ENCODE measurements at places on chromosomes 6 and 20. TPM values are rescaled to one million over a fixed set of nuclear protein-coding genes. Genes with fewer than 3 reads are reported as not detected.

GRCh38 chr20:1265226-1265915, 723 bp upstream of the SNPH start:
- no peak for DNase-seq

GRCh38 chr6:11428371-11428770, 109.2 kb upstream of the TMEM170B start:
- no peak for DNase-seq

DNA sequence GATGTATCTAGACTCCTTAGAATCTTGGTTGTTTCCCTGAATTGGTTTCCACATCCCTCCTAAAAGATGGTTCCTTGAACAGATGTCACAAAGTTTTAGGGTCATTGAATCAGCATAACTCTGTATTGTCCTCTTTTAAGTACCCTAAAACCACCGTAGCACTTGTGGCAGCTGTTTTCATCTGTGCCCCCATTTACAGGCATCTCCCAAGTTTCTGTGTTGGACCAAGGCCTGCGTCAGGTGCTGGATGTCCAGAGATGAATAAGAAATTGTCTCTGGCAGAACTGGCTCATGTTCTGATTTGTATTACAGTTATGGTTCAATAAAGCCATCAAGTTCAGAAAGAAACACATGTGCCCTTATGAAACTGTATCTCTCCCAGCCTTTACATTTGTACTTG, 48.3 kb downstream of the CTNNBL1 start:
- DNase-seq = no peak

DNA sequence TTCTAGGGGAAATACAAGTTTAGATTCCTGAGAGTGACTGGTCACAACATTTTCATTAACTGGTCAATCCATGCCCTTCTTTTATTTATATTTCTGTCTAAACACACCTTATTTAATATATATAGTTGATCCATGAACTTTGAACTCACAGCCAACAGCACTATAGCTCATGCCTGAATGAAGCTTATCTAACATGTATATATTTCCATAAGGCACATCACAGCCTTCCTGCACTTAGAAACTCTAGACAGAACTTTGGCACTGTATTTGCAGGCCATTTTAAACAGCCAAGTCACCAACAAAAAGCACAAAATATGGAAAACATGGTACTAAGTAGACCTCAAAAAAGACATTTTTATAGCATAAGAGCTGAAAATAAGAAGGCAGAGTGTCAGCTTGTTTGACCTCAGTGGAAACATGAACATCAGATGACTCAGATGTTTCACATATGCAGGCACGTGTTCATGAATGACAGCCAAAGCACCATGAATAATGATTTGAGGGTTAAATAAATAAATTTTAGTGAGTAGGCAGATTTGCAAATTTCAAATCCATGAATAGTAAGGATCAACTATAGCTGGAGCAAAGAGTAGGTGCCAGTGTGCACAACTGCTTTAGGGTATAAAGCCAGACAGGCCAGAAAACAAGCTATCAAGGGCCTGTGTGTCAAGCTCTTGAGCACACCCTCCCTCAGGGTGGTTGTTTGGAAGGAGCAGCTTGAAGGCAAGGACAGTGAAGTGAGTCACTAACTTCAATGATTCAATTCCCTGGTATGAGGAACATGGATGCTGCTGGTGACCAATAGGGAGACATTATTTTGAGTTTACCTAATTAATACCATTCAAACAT, 88.9 kb upstream of the NT5E start:
- DNase-seq = no peak

The MYCT1 gene
- total RNA-seq = 9.1 TPM

All from liver (tissue), 10 donors.